HuH-7.5 (cell line): ENCODE measurements at places on chromosomes 6 and 20.

- DNase-seq, result no peak
Observed at GRCh38 chr6:100234625-100235024, 230.1 kb downstream of the SIM1 start.

DNA sequence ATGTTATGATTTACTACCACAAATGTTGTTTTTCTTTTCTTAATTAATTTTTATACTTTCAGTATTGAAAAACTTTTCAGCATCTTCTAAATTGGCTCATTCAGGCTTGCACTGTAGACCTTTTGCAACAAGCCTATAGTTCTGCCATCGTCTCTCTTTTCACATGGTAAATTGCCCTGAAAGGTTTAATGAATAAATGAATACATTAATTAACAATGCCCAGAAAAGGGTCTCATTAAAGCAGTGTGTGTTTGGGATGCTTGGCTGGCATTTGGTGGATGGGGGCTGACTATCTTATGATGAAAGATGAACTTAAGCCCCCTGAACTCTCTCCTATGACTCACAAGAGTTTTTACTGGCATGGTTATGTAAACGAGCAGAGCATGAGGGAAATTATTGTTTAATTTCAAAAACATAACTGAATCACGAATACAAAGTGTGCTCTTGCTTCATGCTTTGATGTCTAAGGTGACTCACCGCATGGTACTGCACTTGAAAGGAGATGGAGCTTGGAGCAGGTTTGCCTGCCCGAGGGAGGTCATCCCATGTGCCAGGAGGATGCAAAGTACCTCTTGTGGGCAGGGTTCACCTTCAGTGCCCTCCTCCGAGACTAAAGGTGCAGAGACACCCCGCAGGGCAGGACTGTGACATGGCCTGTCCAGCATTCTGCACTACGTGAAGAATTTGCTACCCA is 13.8 kb upstream of the PCK1 start:
- DNase-seq, result no peak

GRCh38 chr6:117956386-117956785 is 49.3 kb downstream of the SLC35F1 start:
- DNase-seq, result no peak

- DNase-seq, result peak; percentile 61
Observed at GRCh38 chr20:36573798-36574365, 485 bp downstream of the TGIF2 start.

GRCh38 chr6:75135450-75135849 is 70.4 kb downstream of the COL12A1 start:
- no peak for DNase-seq

GRCh38 chr6:42141603-42142117 is 760 bp downstream of the C6orf132 start:
- no peak for DNase-seq

GRCh38 chr20:17756529-17756928 is 56.8 kb downstream of the BANF2 start:
- no peak for DNase-seq

DNA sequence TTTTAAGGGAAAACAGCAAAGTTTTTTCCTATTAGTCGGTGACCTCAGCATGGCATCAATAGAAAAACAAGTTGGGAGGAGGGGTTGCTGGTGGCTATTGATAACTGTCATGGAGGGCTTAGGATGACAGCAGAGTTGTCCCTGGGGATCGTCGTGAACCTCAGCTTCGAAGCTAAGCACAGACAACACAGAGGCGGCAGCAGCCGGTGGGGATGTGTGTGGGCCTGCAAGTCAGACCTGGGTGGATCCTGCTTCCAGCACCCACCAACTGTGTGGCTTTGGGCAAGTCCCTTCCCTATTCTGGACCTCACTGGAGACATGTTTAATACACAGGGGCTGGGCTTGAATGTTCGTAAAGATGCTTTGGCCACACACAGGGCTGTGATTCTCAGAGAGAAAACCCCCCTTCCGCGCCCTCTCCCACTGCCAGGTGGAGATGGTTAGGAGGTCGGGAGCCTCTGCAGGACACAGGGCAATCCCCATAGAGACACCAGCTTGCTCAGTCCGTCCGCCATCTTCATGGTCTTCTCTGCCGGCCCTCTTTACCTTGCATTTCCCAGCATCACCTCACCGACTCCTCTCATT is 83.1 kb upstream of the TOX2 start:
- no peak for DNase-seq

DNA sequence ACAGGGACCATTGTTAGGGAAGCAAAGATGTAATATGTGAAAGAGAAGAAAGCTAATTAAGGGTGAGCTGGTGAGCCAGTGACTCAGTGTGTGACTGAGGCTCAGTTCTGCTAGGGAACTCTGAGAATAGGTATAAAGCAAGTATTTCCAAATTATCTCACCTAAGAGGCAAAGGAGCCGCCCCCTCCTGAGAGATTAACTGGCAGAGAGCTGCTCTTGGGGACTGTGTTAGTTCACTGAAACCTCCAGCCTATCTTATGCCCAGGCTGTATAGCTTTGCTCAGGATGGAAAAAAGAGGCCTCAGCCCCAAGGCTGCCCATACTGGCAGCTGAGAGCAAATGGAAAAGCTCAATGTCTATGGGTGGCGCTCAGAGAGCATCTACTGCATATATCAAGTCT is 152.0 kb downstream of the PAK5 start:
- DNase-seq, result no peak

GRCh38 chr6:142412658-142413057 is 110.9 kb downstream of the ADGRG6 start:
- DNase-seq, result no peak

- DNase-seq, result no peak
Observed at GRCh38 chr6:139846538-139847456, 472.3 kb upstream of the CITED2 start.
